A549 treated with AZD2906 at 1 μM for 4 hours (cell line): ENCODE measurements at places on chromosomes 12 and 14. TPM values are rescaled to one million over a fixed set of nuclear protein-coding genes. Genes with fewer than 3 reads are reported as not detected.

The LBHD2 gene
- 0.18 to 0.25 TPM (median 0.22 TPM) in 3 of 5 replicates, not detected in the others for total RNA-seq

The KRT77 gene
- not detected in 5 replicates for total RNA-seq

The PPFIA2 gene
- total RNA-seq: not detected in 5 replicates

The PARP11 gene
- total RNA-seq: 1.6 to 2.1 TPM (median 1.8 TPM) in 5 replicates

The PMEL gene
- total RNA-seq: 0.70 to 1.5 TPM (median 1.1 TPM) in 5 replicates

The GPR33 gene
- total RNA-seq: not detected in 5 replicates
